NCI-H526 treated with DMSO at 0.1 percent for 48 hours (cell line): ENCODE measurements at places on chromosomes 1 and 21.

GRCh38 chr1:220217383-220217988 lies 54.8 kb downstream of the RAB3GAP2 start:
- no peak for DNase-seq

- DNase-seq = no peak
Measured at GRCh38 chr21:45310459-45310858, 22.8 kb upstream of the POFUT2 start.

GRCh38 chr1:55275151-55275748 lies 60.1 kb upstream of the USP24 start:
- DNase-seq = no peak

DNA sequence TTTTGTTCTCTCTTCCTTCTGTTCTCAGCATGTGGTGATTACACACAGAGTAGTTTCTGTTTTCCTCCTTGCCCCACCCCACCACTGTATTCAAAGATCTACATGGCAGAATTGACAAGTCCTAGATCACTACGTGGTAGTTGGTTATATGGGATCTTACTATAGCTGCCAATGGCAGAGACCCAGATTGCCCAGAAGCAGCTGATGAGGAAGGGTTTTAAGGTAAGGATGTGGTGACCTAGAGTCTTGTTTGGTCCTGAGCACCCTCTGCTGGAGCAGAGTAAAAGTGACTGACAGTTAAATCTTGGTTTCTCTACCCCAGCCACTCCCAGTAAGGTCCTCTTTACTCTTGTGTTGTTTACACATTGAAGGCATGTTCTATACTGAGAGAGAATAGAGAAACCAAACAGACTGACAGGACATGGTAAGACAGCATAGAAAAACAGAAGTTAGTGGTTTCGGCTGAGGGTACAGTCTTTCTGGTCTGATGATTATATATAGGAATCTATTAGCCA lies 22.8 kb upstream of the STRIP1 start:
- DNase-seq = no peak

- DNase-seq = no peak
Measured at GRCh38 chr21:15491100-15491499, 238.7 kb upstream of the USP25 start.

- no peak for DNase-seq
Measured at GRCh38 chr21:34811368-34811767, 142.6 kb downstream of the CLIC6 start.

DNA sequence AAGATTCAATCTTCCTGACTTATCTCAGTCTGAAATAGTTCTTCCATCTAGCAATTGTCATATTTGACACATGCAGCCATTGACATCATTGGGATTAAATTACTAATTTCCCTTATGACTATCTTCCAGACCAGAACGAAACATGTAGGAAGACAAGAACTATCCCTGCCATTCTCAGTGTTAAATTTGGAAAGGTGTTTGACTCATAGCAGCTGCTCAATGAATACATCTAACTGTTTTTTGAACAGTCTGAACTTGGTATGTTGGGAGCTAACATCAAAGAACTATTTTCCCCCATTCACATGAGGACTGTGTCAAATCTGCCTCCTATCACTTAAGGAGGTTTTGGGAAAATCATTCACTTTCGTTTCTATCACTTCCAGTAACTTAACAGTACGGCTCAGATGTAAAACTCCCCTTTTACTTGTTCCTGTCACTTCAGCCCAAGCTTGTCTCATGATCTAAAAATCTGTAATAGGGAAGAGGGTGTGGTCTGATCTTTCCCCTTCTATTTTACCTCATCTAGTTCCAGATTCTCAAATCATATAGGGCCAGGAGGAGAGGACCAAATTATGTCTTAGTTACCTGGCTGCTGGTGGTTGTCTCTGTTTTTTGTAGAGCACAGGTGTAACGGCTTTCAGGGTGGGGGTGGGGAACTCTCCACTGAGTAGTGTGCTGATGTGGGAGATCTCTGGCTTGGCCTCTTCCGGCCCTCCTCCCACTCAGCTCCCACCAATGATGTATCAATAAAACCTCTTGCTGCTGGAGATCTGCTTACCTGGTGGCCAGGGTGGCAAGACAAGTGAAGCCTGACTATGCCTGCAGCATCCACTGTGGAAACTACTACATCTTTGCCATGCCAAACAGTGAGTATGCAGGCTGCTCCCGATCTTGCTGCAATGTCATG lies 26.2 kb upstream of the SLAMF1 start:
- DNase-seq = no peak

DNA sequence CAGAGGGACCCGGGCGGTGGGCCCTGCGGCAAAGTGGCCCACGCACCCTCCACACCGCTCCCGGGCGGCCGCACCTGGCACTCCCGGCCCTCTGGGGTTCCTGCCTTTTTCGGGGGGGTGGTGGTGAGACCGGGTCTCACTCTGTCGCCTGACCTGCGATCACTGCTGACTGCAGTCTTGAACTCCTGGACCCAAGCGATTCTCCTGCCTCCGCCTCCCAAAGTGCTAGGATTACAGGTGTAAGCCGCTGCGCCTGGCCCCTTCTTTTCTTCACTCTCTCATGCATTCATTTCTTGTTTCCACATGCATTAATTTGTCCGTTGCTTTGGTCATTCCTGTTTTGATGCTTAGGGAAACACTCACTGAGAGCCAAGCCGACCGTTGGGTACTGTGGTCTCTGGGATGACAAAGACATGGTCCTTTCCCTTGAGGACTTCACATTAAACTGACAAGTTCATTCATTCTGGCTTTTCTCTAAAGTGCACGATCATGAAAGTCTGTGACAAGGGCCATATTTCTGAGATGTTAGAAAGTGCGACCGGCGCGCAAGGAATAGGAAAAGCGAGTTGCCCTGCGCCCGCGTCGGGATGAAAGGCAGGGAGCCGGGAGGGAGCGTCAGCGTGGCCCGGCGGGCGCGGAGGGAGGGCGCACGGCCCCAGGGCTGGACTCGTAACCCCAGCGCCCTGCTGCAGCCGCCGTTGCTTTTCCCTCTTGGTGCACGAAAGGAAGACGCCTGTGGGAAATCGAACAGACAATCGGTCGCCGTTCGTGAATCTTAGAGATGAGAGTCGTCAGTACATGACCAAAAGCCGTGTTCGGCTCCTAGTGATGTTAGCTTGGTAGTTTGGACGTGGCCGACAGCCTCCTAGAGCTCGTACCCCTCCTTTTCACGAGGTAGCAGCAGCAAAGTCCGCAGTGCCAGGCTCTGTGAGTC lies 1.0 kb upstream of the MCOLN2 start:
- DNase-seq = peak; percentile 31

- peak; percentile 41 for DNase-seq
Measured at GRCh38 chr1:147168626-147169058, 3.6 kb downstream of the PRKAB2 start.

- no peak for DNase-seq
Measured at GRCh38 chr1:170274131-170274501, 128.4 kb downstream of the NTMT2 start.

GRCh38 chr1:9542430-9542829 lies 3.2 kb downstream of the SLC25A33 start:
- no peak for DNase-seq

DNA sequence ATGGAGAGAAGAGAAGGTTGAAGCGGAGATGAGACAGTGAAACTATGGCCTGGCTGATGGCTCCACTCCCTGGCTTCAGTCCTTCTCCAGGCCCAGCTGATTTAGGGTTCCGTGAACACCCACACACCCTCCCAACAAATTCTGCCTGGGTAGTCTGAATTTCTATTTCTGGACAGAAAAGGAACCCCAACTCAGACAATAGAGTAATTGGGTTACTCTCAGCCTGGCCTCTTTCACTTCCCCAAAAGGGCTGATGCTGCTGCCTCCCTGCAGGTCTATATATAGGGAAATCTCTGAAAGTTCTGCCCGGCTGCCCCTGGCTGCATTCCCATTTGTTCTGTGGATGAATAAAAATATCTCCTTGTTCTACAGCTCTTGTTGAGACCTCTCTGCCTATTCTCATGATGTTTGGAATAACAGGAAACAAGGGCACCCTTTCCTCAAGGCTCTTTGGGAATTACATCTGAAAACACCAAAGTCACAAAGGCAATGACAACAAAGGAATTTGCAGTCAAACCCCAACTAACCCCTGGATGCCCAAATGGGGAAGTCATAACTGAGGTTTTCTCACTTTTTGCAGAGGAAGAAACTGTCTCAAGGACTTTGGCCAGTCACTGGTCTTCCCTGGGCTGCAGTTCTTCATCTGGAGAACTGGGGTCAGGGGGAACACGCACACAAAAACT lies 11.4 kb upstream of the ZSCAN20 start:
- DNase-seq = no peak

DNA sequence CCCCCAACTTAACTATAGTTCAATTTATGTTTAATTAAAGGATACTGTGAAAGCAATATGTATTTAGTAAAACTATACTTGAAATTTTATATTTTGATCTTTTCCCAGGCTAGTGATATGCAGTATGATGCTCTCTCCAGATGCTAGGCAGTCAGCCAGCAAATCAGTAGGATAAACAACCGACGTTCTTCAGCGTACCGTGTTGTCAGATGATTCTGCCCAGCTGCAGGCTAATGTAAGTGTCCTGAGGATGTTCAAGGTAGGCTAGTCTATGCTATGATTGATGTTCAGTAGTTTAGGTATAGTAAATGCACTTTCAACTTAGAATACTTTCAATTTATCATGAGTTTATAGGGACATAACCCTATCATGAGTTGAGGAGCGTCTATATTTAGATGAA lies 762.6 kb downstream of the MRPL39 start:
- DNase-seq = no peak

DNA sequence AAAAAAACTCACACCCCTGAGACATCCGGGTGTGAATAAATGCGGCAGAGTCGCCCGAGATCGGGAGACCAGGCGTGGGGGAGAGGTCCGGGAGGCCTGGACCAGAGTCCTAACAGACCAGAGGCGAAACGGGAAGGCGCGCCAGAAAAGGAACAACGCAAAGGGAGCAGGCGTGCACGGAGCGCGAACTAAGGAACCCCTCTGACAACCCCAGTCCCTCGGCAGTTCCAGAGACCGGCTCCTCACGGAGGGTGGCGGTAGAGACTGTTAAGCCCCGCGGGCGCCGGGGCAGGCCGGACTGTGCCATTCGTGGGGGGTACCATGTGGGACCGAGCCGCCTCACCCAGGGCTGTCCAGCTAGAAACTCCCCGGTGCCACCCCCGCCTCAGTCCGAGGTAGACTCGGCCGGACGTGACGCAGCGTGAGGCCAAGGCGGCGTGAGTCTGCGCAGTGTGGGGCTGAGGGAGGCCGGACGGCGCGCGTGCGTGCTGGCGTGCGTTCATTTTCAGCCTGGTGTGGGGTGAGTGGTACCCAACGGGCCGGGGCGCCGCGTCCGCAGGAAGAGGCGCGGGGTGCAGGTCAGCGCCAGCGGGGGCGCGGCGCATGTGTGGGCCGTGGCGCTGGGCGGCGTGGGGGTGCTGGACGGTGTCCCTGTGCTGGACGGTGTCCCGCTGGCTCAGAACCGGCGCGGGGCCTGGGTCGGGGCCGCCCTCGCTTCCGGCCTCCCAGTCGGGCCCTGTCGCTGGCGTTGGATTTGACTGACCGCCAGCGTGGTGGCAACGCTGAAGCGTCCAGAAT lies at the start of gene PARK7:
Gene PARK7, plus strand, starts transcription at position 496 of the 798 bp plus-strand sequence. CDS start 1,075 bp downstream, outside the sequence.
- DNase-seq = peak; percentile 97

- no peak for DNase-seq
Measured at GRCh38 chr1:67685558-67686266, 711 bp downstream of the GADD45A start.

GRCh38 chr1:82762829-82763532 lies 962.2 kb downstream of the ADGRL2 start:
- DNase-seq = no peak
